ENCODE measurements at places on chromosomes 1 and 21.

DNA sequence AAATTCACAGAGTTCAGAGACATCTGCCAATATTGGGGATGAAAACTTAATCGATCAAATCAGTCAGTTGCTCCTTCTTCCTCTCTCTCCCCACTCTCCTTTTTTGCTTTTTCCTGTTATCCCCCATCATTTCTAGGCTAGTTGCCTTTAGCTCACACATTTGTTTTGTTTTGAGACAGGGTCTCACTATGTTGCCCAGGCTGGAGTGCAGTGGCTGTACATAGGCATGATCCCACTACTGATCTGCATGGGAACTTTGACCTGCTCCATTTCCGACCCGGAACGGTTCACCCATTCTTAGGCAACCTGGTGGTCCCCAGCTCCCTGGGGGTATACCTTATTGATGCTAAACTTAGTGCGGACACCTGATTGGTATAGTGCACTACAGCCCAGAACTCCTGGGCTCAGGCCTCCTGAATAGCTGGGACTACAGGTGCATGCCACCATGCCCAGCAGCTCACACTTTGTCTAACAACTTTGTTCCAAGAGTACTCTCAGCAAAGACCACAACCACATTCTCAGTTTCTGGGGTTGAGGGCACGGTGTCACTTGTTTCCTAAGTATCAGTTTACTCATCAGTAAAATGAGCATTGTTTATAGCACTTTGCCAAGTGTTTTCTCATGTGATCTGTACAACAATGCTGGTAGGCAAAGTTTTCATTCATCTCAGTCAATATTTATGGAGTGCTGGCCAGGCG lies 6.7 kb upstream of the ELOA start:
- DNase-seq, result no peak

GRCh38 chr1:152185544-152186391 lies 26.7 kb upstream of the RPTN start:
- DNase-seq, result peak; percentile 37

DNA sequence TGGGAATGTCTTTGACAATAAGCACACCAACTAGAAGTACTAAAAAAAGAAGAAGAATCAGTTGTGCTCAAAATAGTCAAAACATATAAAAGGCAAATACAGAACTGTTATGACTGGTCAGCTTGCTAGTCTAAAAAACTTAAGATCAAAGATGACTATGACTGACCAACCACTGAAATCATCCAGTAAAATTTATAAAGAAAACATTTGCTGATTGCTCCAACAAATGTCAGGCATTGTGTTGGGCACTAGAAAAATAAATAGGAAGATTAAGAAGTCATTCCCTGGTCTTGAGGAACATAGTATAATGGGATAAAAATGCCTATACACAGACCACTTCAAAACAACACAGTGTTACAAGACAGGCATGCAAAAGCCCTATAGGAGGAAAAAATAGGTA lies 9.3 kb upstream of the ANGPTL3 start:
- no peak for DNase-seq

GRCh38 chr1:175673371-175674150 lies 69.8 kb downstream of the TNR start:
- no peak for DNase-seq

GRCh38 chr1:200090252-200091159 lies 63.0 kb downstream of the NR5A2 start:
- no peak for DNase-seq

DNA sequence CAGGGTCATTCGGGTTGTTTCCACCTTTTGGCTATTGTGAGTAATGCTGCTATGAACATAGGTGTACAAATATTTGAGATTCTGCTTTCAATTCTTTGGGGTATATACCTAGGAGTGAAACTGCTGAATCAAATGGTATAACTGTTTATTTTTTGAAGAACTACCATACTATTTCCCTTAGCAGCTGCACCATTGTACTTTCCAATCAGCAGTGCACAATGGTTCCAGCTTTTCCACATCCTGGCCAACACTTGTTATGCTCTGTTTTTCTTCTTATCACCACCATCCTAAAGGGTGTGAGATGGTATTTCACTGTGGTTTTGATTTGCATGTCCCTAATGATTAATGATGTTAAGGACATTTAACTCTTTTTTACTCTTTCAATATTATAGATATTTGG lies 3.6 kb upstream of the ABCA4 start:
- no peak for DNase-seq

DNA sequence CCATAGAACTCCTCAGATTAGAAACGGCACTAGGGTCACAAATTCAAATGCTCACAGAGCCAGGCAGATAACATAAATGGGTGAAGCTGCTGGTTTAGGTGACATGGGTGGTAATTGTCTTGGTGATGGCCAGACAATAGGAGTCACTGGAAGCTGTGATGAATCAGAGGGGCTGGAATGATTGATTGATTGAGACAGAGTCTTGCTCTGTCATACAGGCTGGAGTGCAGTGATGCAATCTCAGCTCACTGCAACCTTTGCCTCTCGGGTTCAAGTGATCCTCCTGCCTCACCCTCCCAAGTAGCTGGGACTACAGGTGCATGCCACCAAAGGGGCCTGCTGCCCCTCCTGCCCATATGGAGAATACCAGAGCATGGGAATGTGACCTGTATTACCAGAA lies 63.0 kb downstream of the HIVEP3 start:
- no peak for DNase-seq

DNA sequence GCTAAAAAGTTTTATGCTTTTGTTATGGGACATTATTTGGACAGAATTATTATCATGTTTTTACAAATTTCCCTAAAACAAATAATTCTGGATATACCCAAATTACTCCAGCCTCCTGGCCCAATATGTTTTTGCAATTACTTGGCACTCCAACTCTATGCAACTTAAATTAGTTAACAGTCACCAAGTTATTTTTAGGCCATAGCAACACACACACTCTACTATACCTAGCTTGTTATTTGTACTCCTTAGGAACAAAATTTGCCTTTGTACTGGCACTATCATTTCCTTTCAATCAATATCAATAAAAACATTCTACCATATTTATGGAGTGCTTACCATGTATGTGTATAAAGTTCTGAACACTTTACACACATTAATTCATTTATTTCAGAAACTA lies 7.7 kb downstream of the DUSP10 start:
- no peak for DNase-seq

DNA sequence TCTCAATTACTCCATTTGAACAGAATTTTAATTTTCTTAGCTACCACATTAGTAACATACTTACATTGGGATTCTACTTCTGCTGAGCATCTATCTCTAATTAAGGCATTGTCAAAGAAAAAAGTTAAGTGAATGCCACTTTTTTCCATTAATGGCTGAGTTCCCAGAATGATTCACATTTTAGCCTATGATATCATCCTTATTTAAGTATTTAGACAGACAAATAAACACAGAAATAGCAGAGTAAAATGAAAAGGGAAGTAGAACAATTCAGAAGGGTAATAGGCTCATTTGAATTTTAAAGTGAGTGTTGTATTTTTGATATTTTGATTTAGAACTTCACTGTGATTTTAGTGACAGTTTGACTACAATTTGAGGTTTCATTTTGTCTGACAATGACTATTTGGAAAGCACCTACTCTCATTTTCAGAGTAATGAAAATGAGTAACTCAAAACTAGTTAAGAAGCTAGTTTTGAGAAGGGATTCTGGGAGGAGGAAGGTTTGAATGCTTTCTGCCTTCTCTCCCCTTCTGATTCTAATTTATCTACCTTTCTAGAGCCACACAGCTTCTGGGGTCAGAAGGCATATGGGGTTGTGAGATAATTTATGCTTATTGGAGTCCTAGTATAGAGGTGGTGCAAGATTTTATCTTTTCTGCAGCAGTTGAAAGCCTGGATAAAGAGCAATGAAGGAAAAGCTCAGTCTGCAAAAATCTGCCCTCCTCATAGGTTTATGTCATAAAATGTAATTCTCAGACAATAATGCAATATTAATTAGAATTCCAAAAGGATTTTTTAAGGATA lies 15.5 kb downstream of the LYPLAL1 start:
- no peak for DNase-seq

GRCh38 chr21:25385341-25385740 lies 221.9 kb downstream of the MRPL39 start:
- DNase-seq, result no peak

GRCh38 chr1:33312413-33312749 lies 8.5 kb downstream of the A3GALT2 start:
- no peak for DNase-seq

GRCh38 chr1:184082541-184083415 lies 31.2 kb downstream of the TSEN15 start:
- no peak for DNase-seq

- no peak for DNase-seq
Observed at GRCh38 chr1:224705578-224705977, 89.5 kb downstream of the CNIH3 start.

DNA sequence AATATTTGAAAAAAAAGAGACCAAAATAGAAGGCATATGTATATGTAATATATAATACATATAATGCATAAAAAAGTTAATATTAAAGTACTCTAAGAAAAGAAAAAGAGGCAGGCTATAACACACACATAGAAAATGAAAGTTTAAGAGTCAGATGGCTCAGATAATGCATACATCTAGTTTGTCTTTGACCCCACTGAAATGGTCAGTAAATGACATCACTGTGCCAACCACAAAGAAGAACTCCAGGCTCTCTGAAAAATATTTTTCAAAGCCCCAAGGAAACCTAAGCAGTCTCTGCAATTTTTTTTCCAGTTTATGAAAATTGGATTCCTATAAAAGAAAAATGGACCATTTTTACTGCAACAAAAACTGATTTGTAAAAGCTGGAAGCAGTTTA lies 55.4 kb upstream of the SCYL3 start:
- DNase-seq, result no peak

DNA sequence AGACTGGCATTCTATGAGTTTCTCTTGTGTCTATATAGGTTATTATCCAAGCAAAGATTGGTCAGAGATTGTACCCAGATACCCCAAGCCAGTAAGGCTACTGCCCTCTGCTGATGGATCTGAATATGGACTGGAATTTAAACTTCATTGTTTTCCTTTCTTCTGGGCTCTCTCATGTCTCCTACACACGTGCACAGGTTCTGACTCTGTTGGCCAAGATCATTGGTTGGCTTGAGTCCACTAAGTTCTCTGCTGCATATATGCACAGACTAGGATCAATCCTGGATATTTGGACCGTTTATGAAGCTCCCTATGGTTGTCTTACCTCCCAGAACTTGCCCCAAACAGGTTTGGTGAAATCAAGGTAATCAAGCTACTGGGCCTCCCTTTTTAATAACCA lies 69.7 kb downstream of the CC2D1B start:
- peak; percentile 10 for DNase-seq

DNA sequence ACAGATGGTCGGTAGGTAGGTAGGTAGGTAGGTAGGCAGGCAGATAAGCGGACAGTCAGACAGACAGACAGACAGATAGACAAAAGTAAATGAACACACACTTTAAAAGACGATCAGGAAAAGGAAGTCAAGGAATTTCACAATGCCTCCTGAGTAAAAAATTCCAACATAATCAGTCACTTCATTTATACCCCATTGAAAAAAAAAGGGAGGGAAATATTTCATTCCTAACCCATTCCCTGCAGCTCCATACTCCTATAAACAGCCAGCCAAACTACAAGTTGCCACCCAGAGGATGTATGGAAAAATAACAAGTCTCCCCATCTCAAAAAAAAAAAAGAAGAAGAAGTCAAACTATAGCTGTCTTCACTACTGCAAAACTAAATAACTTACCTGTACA lies 43.4 kb downstream of the ZZZ3 start:
- no peak for DNase-seq

GRCh38 chr1:168285971-168286927 lies 5.6 kb downstream of the TBX19 start:
- no peak for DNase-seq

- DNase-seq, result no peak
Observed at GRCh38 chr1:224898937-224899336, 30.5 kb upstream of the DNAH14 start.

- DNase-seq, result no peak
Observed at GRCh38 chr1:244159646-244160045, 108.6 kb downstream of the ZBTB18 start.
